Activated CD4-positive, alpha-beta T cell treated with anti-CD3 and anti-CD28 coated beads, Interleukin-2, amount 50 U/mL, for 4 hours (primary cell): ENCODE measurements at places on chromosomes 12 and 14.
A peak's percentile ranks its signal among the peaks of the same experiment; 100 is the strongest.

- DNase-seq: no peak
Observed at GRCh38 chr14:50774542-50775267, 56.3 kb downstream of the NIN start.

- no peak for DNase-seq
Observed at GRCh38 chr14:101395779-101396178, 165.5 kb upstream of the DIO3 start.

GRCh38 chr12:28191051-28192048 lies 1.1 kb downstream of the CCDC91 start:
- DNase-seq: peak; percentile 30

- DNase-seq: no peak
Observed at GRCh38 chr14:30179381-30180130, 251.9 kb upstream of the PRKD1 start.

GRCh38 chr14:103423050-103423461 lies 37.8 kb downstream of the MARK3 start:
- DNase-seq: no peak

- no peak for DNase-seq
Observed at GRCh38 chr12:68119250-68119649, 40.3 kb downstream of the IFNG start.

DNA sequence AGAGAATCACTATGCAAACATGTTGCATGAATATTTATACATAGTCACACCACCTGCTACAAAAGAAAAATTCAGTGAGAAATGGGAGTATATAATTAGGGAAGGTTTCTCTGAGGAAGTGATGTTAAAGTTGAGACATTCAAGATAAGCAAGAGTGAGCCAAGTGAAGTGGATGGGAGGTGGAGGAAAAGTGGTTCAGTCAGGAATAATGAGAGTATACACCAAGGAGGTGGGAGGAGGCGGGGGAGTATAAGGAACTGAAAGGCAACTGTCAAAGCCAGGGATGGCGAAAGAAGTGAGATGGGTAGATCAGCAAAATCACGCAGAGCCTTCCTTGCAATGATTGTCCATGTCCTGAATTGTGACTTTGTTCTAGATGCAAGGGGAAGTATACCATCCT lies 33.7 kb downstream of the PRKD1 start:
- no peak for DNase-seq

DNA sequence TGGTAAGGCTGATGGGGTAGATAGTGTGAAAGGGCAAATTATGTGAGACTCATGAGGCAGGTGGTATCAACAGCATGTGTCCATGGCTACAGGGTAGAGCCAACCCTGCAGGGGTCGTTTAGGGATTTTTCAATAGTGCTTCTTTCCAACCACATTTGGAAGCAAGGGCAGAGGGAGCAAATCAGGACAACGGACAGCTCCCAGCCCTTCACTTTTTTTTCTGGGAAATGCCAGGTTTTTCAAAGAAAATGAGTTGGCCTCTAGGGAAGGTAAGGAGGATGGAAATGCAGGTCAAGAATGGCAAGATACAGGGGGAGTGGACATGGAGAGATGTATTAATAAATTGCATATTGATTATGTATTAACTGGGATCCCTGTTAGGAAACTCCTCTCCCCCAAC lies 4.9 kb upstream of the CMA1 start:
- no peak for DNase-seq
